ENCODE measurements at places on chromosomes 11 and 22.

GRCh38 chr11:11581481-11581880 lies 40.3 kb downstream of the GALNT18 start:
- no peak for DNase-seq

DNA sequence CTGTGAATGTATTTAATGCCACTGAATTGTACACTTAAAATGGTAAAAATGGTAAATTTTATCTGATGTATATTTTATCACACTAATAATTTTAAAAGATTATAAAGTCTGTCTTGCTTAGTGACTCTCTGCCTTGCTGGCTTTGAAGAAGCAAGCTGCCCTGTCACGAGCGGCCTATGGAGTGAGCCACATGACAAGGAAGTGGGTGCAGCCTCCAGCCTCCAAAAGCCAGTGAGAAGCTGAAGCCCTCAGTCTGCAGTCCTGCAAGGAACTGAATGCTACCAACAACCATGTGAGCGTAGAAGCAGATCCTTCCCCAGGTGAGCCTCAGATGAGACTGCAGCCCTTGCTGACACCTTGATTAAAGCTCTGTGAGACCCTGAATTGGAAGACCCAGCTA lies 20.0 kb downstream of the C11orf24 start:
- DNase-seq, result no peak

DNA sequence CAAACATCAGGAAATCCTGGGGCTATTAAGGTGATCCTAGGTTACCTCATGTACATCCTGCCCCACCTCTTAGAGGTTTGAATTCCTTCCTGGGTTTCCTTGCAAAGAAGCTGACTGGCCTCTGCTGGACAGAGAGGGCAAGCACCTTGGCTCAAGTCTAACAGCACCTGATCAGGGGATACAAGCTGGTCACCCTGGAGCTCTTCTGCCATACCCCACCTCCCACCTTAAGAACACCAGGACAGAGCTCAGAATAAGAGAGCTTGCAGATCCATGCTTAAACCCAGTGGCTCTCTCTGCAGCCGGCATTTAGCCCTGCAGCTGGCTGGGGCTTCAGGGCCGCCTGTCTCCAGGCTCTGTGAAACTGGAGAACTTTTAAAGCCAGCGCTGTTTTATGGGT lies 386.6 kb upstream of the NARS2 start:
- DNase-seq, result no peak

GRCh38 chr11:121590772-121591404 lies 138.1 kb upstream of the SORL1-AS1 start:
- DNase-seq, result no peak

- DNase-seq, result no peak
These were observed 8.5 kb downstream of the MIEF1 start for GRCh38 chr22:39510529-39511149.

DNA sequence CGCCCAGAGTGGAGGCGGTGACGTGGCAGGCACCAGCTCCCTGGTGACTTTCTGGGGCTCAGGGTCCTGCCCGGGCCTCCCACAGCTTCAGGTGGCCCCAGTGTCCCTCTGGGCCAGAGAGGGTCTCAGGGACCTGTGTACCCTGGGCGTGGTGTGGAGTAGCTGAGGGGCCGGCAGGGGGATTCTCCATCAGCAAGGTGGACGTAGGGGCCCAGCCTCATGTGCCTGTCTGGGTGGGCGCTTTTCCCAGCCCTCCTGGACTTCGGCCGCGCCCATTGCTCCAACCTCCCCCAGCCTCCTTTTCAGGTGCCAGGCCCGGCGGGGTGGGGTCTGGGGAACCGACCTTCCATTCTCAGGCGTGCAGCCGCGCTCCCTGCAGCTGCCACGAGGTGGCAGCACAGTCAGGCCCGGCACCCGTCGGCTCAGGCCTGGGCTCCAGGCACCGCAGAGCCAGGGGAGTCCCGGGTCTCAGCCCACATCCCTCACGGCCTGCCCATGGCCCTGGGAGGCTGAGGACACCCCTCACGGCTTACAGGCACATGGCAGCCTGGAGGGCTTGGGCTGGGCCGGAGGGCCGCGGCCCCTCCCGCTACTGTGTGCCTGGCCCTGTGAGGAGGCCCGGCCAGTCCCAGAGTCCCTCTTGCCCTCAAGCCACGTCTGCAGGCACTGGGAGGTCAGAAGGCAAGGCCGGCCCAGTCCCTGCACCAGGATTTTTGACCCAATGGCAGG lies 19.9 kb upstream of the MUC5B start:
- peak; percentile 73 for DNase-seq

- DNase-seq, result no peak
These were observed 56.2 kb downstream of the MICAL3 start for GRCh38 chr22:17968126-17968525.

- DNase-seq, result no peak
These were observed 55.2 kb downstream of the SLC1A2 start for GRCh38 chr11:35363854-35364780.

GRCh38 chr11:37558619-37559210 lies 960.7 kb upstream of the RAG2 start:
- DNase-seq, result no peak

GRCh38 chr11:18144243-18144642 lies 11.9 kb downstream of the MRGPRX3 start:
- no peak for DNase-seq

DNA sequence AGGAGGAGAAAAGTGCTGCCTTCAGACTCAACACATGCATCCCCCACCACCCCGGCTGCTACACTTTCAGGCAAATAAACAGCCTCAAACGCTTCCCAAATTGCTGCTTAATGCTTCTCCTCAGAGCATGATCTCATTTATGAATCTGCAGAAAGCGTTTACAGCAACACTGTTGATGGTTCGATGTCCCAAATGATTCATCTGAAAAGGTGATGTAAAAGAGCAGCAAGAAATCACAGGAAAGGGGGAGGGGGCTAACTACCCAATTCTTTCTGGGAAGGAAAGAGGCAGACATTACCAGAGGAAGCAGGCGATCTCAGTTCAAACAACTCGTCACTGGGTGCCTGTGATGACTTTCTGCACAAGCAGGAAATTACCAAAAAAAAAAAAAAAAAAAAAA lies 119.6 kb downstream of the TENM4 start:
- DNase-seq, result no peak

GRCh38 chr22:22520667-22521602 lies 865 bp upstream of the ZNF280A start:
- no peak for DNase-seq

GRCh38 chr11:65213322-65214211 lies 31.8 kb downstream of the CAPN1 start:
- no peak for DNase-seq

DNA sequence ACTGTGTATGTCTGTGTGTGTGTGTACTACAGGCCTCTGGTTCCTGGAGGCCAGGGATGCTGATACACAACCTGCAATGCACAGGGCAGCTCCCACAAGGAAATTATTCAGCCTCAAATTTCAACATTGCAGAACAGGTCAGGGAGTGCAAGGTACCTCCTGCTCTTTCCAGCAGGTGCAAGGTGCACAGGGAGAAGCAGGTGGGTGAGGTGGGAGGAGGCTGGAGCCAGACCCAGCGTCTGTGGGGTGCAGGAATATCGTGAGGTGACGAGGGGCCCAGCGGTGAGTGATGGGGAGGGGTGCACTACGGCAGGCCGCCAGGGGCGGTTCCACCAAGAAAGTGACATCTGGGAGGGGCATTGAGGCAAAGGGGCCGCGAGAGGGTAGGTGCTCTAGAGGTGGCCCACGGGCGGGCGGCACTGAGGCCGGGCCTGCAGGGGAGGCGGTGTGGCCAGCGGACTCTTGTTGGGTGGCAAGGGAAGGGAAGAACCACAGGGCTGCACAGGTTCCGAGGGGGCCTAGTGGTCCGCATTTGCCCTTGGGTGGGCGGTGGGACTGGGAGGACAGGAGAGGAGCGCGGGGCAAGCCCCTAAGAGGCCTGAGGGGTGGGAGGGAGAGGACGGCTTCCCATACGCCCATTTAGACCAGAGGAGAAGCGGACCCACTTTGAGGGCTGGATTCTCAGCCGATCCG lies 21.6 kb downstream of the DGCR6L start:
- no peak for DNase-seq

GRCh38 chr11:44008088-44008501 lies 39.7 kb upstream of the ACCSL start:
- no peak for DNase-seq

DNA sequence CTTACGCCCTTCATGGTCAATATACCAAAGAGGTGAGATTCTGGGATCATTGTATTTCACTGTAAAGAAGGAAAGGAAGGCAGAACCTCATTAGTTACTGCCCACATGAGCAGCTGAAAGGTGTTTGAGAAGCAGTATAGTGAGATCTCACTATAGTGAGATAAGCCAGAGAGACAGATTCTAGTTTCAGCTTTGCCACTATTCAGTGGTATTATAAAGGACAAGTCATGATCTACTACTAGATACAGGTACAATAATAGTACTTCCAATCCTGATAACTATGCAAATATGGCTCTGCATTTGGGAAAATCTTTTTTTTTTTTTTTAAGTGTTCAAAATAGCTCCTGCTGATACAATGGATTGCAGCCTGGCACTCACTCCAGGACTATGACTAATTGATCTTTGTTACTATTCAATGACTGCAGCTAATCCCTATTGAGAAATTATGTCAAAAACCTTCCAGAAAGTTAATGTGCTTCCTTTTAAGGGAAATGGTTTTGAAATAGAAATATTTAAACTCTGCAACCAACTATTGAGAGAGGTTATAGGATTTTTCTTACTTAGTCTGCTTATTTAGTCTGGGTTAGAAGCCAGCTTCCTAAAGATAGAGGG lies 8.3 kb upstream of the DLAT start:
- no peak for DNase-seq

GRCh38 chr22:36580371-36580770 lies 51.4 kb upstream of the EIF3D start:
- DNase-seq, result no peak

GRCh38 chr11:35623621-35624168 lies 5.4 kb downstream of the FJX1 start:
- DNase-seq, result no peak

DNA sequence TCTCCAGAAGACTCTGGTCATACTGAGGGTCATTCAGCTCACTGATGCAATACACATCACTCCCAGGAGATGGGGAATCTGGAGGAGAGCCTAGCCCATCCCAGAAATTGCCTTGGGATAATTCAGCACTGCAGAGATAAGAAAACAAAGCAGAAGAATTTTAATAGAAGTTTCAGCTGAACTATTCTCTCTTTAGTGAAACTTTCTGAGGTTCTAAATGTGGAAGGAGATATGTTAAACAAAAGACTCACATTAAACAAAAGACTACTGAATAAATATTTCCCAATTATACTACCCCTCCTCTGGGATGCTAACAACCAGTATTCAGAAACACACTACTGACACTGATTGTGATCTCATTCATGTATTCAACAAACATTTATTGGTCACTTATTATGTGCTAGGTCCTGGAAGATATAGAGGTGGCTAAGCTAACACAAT lies 47.8 kb downstream of the C2CD3 start:
- no peak for DNase-seq

- DNase-seq, result no peak
These were observed 17.2 kb downstream of the TOB2 start for GRCh38 chr22:41429232-41429950.

- DNase-seq, result no peak
These were observed 33.9 kb upstream of the EIF3M start for GRCh38 chr11:32549611-32550187.

GRCh38 chr11:134001088-134001487 lies 44.3 kb upstream of the IGSF9B start:
- no peak for DNase-seq

- DNase-seq, result no peak
These were observed 112.3 kb downstream of the MAML2 start for GRCh38 chr11:96230686-96231085.

GRCh38 chr11:74397501-74398243 lies 561 bp downstream of the PGM2L1 start:
- no peak for DNase-seq

GRCh38 chr11:69981119-69981784 lies 96.9 kb upstream of the ANO1 start:
- DNase-seq, result no peak

DNA sequence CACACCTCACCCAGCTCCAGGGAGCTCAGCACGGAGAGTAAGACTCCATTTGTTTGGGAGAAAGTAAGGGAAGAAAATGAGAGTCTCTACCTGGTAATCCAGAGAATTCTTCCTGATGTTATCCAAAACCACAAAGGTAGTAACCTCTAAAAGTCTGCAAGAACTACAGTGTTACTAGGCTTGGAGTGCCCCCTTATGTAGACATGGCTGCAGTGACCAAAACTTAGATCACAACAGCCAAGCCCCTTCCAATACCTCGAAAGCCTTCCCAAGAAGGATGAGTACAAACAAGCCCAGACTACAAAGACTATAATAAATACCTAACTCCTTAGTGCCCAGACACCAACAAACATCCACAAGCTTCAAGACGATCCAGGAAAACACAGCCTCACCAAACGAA lies 4.9 kb downstream of the UBE2L6 start:
- DNase-seq, result no peak

GRCh38 chr11:15629690-15630321 lies 515.1 kb downstream of the INSC start:
- DNase-seq, result no peak

- DNase-seq, result no peak
These were observed 5.7 kb downstream of the CHADL start for GRCh38 chr22:41234815-41235695.

- DNase-seq, result no peak
These were observed 545 bp upstream of the ZDHHC13 start for GRCh38 chr11:19116276-19116970.

DNA sequence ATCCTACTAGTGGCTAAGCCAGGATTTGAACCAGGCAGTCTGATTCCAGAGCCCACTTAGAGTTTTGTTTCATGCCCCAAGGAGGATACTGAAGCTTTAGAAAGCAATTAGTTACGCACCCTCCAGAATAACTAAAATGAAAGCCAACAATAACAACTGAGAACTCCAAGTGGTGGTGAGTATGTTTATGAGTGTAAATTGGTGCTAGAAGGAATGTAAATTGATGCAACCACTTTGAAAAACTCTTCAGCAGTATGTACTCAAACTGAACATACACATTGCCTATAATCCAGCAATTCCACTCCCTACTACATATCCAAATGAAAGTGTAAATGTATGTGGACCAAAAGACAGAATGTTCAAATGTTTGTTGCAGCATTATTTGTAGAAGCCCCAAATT lies 6.7 kb upstream of the ARL14EP start:
- no peak for DNase-seq
